Activated B cell treated with CpG ODN at 0.5 μM for 24 hours (primary cell): ENCODE measurements at places on chromosomes 3 and 15.

DNA sequence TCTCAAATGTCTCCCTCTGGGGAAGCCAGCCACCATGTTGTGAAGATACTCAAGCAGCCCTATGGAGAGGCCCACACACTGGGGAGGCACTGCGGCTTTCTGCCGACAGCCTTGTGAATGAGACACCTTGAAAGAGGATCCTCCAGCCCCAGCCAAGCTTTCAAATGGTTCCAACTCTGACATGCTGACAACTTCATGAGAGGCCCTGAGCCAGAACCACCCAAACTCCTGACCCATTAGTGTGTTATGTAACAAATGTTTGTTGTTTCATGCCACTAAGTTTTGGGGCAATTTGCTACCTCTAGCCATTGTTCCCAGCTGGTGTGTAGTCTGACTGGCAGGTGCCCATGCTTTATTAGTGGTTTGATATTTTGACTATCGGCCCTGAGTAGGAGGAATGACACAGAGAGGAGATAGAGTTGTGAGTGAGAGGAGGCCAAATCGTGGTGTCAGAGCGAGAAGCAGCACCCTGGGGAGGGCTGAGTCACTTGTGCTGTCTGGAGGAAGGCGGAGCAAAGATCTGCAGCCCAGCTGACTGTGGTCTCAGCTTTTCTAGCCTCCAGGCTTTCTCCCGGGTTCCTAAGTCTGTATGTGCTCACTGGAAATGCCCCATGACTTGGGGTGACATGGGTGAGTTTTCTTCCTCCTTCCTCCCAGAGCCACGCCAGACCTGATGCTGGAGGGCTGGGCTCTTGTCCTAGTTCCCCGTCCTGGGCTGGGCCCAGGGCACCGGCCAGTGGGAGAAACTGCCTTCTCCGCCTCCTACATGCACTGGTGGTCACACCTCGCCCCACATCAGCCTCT, 56.7 kb upstream of the BLM start:
- DNase-seq: peak; percentile 51
- peak overlapping the region; percentile 81 for H3K4me3 ChIP-seq
- peak overlapping the region; percentile 91 for H3K27ac ChIP-seq

DNA sequence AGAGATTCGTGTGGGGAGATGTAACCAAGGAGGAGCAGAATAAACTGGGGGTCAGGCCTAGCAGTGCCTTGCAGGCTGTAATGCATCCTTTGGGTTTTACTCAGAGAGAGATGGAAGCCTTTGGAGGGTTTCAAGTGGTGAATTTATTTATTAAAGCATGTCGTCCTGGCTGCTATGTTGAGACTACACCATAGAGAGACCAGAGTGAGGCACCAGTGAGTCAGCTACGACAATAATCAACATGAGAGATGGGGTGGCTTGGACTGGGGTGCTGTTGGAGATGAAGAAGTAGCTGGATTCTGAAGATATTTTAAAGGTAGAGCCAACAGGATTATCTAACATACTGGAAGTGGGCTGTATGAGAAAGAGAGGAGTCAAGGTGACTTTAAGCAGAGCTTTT, 335.3 kb upstream of the ARHGEF26 start:
- H3K36me3 ChIP-seq: no peaks in the 10 kb centered on the region
- H3K4me1 ChIP-seq: no peaks in the 10 kb centered on the region
- no peaks in the 10 kb centered on the region for H3K27me3 ChIP-seq
- no peak for DNase-seq
- no peak overlapping the region for H3K27ac ChIP-seq

GRCh38 chr15:61459785-61460707, 230.9 kb upstream of the RORA start:
- H3K27ac ChIP-seq: no peak overlapping the region
- no peaks in the 10 kb centered on the region for H3K4me1 ChIP-seq
- no peak for DNase-seq
- peaks cover 3% of the 10 kb centered on the region for H3K27me3 ChIP-seq
- H3K4me3 ChIP-seq: no peak overlapping the region
- no peaks in the 10 kb centered on the region for H3K36me3 ChIP-seq

DNA sequence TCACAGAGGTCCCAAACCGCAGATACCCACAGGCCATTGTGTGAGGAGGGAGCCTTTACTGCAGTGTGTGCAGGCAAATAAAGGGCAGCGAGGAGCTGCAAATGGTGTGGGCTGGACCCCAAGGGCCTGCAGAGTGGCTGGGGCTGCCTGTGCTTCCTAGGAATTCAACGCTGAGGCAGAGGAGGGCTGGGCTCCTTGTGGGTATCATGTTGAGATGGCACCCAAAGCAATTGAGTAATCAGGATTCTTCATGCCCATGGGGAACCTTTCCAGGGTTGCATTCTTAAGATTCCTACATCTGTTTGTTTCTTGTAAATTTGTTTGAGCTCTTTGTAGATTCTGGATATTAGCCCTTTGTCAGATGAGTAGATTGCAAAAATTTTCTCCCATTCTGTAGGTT, 85.4 kb upstream of the LIPC start:
- H3K4me1 ChIP-seq: no peaks in the 10 kb centered on the region
- no peak for DNase-seq
- H3K4me3 ChIP-seq: no peak overlapping the region
- H3K27ac ChIP-seq: no peak overlapping the region
